ENCODE measurements at places on chromosomes 5 and 9. TPM values are rescaled to one million over a fixed set of nuclear protein-coding genes. Genes with fewer than 3 reads are reported as not detected.
A peak's percentile ranks its signal among the peaks of the same experiment; 100 is the strongest.

Gene IFT74
- 6.0 TPM for total RNA-seq

Gene GCNT4
- 5.2 TPM for total RNA-seq

Gene TAF11L5
- total RNA-seq: 0.83 TPM

Gene ENTR1
- 61.2 TPM for total RNA-seq

DNA sequence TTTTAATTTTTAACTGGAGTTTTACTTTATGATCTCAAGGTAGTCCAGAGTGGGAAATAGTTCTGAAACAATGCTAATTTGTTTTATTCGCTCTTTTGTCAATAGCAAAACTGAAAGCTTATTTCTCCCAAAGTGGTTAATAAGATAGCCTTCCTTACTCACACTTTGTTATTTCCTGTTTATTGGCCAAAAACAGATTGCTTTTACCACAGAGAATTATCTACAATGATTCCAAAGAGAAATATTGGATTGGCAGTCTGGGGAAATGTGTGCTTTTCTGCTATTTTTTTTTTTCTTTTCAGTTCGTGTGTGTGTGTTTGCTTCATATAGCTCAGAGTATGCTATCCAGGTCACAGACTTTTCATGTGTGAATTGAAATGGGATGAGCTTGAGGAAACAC, 756.7 kb upstream of the RGMB start:
- H3K36me3 ChIP-seq: no peaks in the 10 kb centered on the region
- H3K27me3 ChIP-seq: no peaks in the 10 kb centered on the region
- H3K4me3 ChIP-seq: no peak overlapping the region
- no peak overlapping the region for H3K27ac ChIP-seq
- no peaks in the 10 kb centered on the region for H3K4me1 ChIP-seq

DNA sequence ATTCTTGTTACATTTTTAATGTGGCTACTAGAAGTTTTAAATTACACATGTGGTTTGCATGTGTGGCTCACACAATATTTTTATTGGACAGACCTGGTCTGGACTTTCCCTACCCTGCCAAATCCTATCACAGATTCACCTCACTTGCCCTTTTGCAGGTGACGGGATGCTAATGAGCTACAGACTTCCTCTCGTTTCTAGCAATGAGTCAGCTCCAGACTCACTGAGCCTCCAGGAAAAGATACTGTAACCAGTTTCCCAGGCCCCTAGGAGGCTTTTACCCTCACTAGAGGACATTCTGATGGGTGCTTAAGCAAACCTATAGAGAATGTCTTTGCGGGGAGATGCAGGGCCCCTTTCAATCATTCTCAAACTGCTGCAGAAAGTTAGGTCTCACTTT, 135.4 kb downstream of the WDR41 start:
- H3K27ac ChIP-seq: no peak overlapping the region
- peaks cover 4% of the 10 kb centered on the region for H3K27me3 ChIP-seq
- H3K36me3 ChIP-seq: no peaks in the 10 kb centered on the region
- no peaks in the 10 kb centered on the region for H3K4me1 ChIP-seq
- no peak for DNase-seq

GRCh38 chr9:131387394-131387793, 6.5 kb upstream of the PRRC2B start:
- no peaks in the 10 kb centered on the region for H3K36me3 ChIP-seq
- no peak overlapping the region for H3K27ac ChIP-seq
- no peak overlapping the region for H3K4me3 ChIP-seq
- peaks cover 4% of the 10 kb centered on the region for H3K27me3 ChIP-seq

GRCh38 chr9:129253803-129254381, 75.8 kb upstream of the IER5L start:
- peaks cover 6% of the 10 kb centered on the region for H3K4me1 ChIP-seq
- no peak overlapping the region for H3K27ac ChIP-seq
- peaks cover 8% of the 10 kb centered on the region for H3K27me3 ChIP-seq
- H3K36me3 ChIP-seq: no peaks in the 10 kb centered on the region

DNA sequence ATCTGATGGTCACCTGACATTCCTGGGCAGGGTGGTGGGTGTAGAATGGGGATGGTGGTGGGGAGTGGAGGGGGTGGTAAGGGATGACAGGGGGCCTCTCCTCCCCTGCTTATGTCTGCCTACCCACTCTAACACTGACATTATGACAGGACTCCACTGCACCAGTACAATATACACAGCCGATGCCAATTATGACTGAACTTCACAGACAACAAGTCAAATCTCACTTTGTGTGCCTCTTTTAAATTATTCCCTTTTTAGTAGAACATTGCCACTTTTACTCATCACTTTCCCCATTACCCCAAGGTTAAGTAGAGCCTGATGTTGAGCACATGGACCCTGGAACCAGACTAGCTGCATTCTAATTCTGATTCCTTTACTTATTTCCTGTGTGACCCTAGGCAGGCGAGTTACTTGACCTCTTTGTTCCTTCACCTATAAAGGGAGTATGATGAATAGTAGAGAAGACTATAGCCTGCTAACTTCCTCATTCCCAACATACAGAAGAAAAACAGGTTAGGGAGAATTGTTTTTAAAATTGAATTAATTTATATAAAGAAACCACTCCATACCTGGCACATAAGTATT, 464.7 kb downstream of the DMRT2 start:
- no peaks in the 10 kb centered on the region for H3K4me1 ChIP-seq
- H3K4me3 ChIP-seq: no peak overlapping the region
- no peaks in the 10 kb centered on the region for H3K27me3 ChIP-seq

- no peak overlapping the region for H3K27ac ChIP-seq
- DNase-seq: no peak
- H3K27me3 ChIP-seq: peaks cover 3% of the 10 kb centered on the region
- H3K36me3 ChIP-seq: peaks cover 9% of the 10 kb centered on the region
- H3K4me1 ChIP-seq: no peaks in the 10 kb centered on the region
These were observed 183.4 kb downstream of the DOCK8 start for GRCh38 chr9:398085-398484.

- peak overlapping the region; percentile 78 for H3K4me3 ChIP-seq
- DNase-seq: peak; percentile 39
- H3K36me3 ChIP-seq: peaks cover 5% of the 10 kb centered on the region
- no peak overlapping the region for H3K27ac ChIP-seq
- peaks cover 20% of the 10 kb centered on the region for H3K27me3 ChIP-seq
These were observed 2.5 kb downstream of the FST start for GRCh38 chr5:53482717-53483638.
